ENCODE measurements at places on chromosomes 11 and 22. TPM values are rescaled to one million over a fixed set of nuclear protein-coding genes. Genes with fewer than 3 reads are reported as not detected.

DEFB108B gene
- total RNA-seq, result not detected

SORL1 gene
- 40.6 TPM for total RNA-seq

PHOX2A gene
- not detected for total RNA-seq

PKDREJ gene
- total RNA-seq, result under 0.01 TPM

TPH1 gene
- 0.49 TPM for total RNA-seq

IGSF9B gene
- 6.9 TPM for total RNA-seq

CD3D gene
- total RNA-seq, result not detected

MYO18B gene
- total RNA-seq, result under 0.01 TPM

HPX gene
- 1.5 TPM for total RNA-seq

AGBL2 gene
- 0.25 TPM for total RNA-seq

OR4D5 gene
- not detected for total RNA-seq

BAIAP2L2 gene
- 0.25 TPM for total RNA-seq

GLYATL2 gene
- total RNA-seq, result 0.74 TPM

RRAS2 gene
- 40.8 TPM for total RNA-seq

EIF3D gene
- total RNA-seq, result 107 TPM

GGT5 gene
- total RNA-seq, result 2.0 TPM

RNF121 gene
- 17.5 TPM for total RNA-seq
